ENCODE measurements at places on chromosomes 16 and 17.

DNA sequence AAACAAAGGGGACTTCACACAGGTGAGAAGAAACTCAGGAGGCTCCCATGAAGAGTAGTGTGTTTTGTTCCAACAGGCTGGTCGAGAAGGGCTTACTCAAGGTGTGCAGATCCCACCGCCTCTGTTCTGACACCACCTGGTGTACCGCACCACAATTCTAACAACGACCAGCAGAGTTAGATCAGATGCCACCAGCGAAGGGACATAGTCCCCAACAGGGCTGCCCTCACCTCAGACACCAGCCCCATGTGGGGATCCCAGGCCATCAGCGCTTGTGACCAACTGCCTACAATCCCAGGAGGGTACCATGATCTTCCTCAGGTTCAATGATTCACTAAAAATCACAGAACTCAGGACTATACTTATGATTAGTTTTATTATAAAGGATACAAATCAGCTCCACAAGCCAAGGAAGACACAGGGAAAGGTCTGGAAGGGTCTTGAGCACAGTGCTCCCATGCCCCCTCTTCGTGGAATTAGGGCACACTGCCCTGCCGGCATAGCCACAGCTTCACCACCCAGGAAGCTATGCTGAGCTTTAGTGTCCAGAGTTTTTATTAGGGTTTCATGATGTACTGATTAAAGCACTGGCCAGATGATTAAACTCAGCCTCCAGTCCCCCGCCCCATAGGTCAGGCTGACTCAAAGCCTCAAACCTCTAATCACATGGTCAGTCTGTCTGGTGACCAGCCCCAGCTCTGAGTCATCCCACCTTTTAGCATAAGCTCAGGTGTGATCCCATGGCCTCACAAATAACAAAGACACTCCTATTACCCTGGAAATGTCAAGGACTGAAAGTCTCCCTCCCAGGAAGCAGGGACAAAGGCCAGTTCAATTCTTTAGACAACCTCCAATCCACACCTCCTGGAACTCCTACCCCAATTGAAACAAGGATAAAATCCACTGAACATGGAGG is 26.0 kb downstream of the TRIM25 start:
- no peak for DNase-seq

GRCh38 chr17:79078476-79079190 is 4.0 kb downstream of the ENGASE start:
- DNase-seq = no peak

GRCh38 chr16:11481987-11482386 is 104.7 kb downstream of the LITAF start:
- no peak for DNase-seq

GRCh38 chr17:69725146-69725545 is 310.6 kb downstream of the MAP2K6 start:
- DNase-seq = no peak

GRCh38 chr17:76196675-76197074 is 43.6 kb downstream of the RNF157 start:
- peak; percentile 45 for DNase-seq
